CD4-positive, alpha-beta T cell (primary cell): ENCODE measurements at places on chromosomes 4 and X. TPM values are rescaled to one million over a fixed set of nuclear protein-coding genes. Genes with fewer than 3 reads are reported as not detected.

GRCh38 chrX:20352504-20352903 is 85.8 kb upstream of the RPS6KA3 start:
- H3K4me1 ChIP-seq, result peaks cover 4% of the 10 kb centered on the region
- H3K27me3 ChIP-seq, result no peaks in the 10 kb centered on the region
- no peak overlapping the region for H3K4me3 ChIP-seq
- no peaks in the 10 kb centered on the region for H3K36me3 ChIP-seq
- H3K27ac ChIP-seq, result no peak overlapping the region
- no peak for DNase-seq

DNA sequence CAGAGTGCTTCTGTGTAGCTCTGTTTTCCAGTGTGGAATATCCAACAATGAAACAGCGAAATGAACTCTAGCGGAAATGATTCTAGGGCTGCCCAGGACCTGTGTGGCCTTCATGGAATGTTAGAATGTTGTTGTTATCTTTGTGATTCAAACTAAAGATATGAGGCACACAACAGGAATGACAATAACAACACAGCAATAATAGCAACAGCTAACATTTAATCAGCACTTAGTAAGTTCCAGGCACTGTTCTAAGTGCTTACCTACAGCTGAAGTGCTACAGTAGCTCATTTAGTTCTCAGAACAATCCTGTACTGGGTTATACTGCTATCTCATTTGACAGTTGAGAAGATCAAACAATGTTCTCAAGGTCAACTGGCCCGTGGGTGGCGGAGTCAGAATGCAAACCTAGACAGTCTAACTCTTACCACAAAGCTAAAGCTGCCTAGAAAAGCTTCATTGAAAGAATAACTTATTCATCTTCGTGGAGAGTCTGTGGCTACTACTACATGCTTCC is 63.7 kb downstream of the MAML3 start:
- DNase-seq, result no peak
- H3K36me3 ChIP-seq, result no peaks in the 10 kb centered on the region
- no peak overlapping the region for H3K27ac ChIP-seq
- H3K4me1 ChIP-seq, result peaks cover 28% of the 10 kb centered on the region
- no peaks in the 10 kb centered on the region for H3K27me3 ChIP-seq
- no peak overlapping the region for H3K4me3 ChIP-seq

GRCh38 chr4:76989391-76990061 is 40.0 kb downstream of the SEPTIN11 start:
- H3K36me3 ChIP-seq, result no peaks in the 10 kb centered on the region
- H3K27me3 ChIP-seq, result no peaks in the 10 kb centered on the region
- peak overlapping the region; percentile 40 for H3K4me3 ChIP-seq
- peaks cover 61% of the 10 kb centered on the region for H3K4me1 ChIP-seq

- no peaks in the 10 kb centered on the region for H3K36me3 ChIP-seq
- no peak for DNase-seq
- peaks cover 4% of the 10 kb centered on the region for H3K4me1 ChIP-seq
- peaks cover 16% of the 10 kb centered on the region for H3K27me3 ChIP-seq
- H3K4me3 ChIP-seq, result no peak overlapping the region
- H3K27ac ChIP-seq, result no peak overlapping the region
Measured at GRCh38 chr4:185640811-185641675, 105.7 kb upstream of the PDLIM3 start.

- no peaks in the 10 kb centered on the region for H3K27me3 ChIP-seq
- H3K27ac ChIP-seq, result no peak overlapping the region
- H3K4me3 ChIP-seq, result no peak overlapping the region
- H3K36me3 ChIP-seq, result no peaks in the 10 kb centered on the region
Measured at GRCh38 chr4:79141530-79141929, 184.3 kb downstream of the NAA11 start.

- no peak for DNase-seq
- no peaks in the 10 kb centered on the region for H3K27me3 ChIP-seq
- H3K4me3 ChIP-seq, result no peak overlapping the region
- H3K4me1 ChIP-seq, result peaks cover 11% of the 10 kb centered on the region
- H3K27ac ChIP-seq, result no peak overlapping the region
Measured at GRCh38 chrX:78140206-78140605, 756 bp upstream of the TAF9B start.

GRCh38 chrX:12013211-12013618 is 125.1 kb upstream of the FRMPD4 start:
- no peaks in the 10 kb centered on the region for H3K27me3 ChIP-seq
- no peak overlapping the region for H3K27ac ChIP-seq
- no peak for DNase-seq
- H3K36me3 ChIP-seq, result no peaks in the 10 kb centered on the region
- H3K4me3 ChIP-seq, result no peak overlapping the region

DNA sequence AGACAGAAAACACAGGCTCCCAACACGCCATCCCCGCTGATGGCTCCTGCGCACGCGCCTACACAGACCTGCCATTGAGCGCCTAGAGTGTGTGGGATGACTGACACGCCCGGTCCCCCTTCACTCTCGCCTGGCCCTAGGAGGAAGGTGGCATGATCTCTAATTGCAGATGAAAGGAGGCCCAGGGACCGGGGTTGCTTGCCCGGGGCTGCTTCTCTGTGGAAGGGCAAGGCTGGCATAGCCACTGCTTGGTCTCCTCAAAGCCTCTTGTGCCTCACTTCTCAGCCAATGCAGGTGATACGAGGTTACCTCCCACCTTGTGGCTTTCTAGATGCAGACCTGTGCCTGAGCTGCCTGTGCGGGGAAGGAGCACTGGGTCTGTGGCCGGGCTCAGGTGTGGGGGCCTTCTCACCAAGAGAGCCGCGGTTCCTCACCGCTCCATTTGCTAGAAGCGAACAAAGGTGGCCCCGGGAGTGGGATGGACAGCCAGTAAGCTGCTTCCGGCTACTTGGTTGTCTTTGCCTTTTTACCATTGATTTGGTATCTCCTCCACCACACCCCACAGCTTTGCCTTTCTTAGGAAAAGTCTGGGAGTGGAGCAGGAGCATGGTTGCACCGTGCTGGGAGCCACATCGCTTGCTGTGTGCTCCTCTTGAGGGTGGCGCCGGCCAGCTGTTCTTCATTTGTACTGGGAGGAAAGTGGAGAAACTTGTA is 47.0 kb downstream of the TBC1D14 start:
- H3K4me3 ChIP-seq, result no peak overlapping the region
- H3K27me3 ChIP-seq, result no peaks in the 10 kb centered on the region
- peaks cover 58% of the 10 kb centered on the region for H3K4me1 ChIP-seq
- H3K27ac ChIP-seq, result no peak overlapping the region
- H3K36me3 ChIP-seq, result peaks cover 6% of the 10 kb centered on the region
- DNase-seq, result no peak

- no peak for DNase-seq
- H3K27me3 ChIP-seq, result no peaks in the 10 kb centered on the region
- H3K36me3 ChIP-seq, result no peaks in the 10 kb centered on the region
- H3K4me3 ChIP-seq, result no peak overlapping the region
- no peak overlapping the region for H3K27ac ChIP-seq
Measured at GRCh38 chr4:32032136-32032672, 1312.0 kb downstream of the PCDH7 start.

DNA sequence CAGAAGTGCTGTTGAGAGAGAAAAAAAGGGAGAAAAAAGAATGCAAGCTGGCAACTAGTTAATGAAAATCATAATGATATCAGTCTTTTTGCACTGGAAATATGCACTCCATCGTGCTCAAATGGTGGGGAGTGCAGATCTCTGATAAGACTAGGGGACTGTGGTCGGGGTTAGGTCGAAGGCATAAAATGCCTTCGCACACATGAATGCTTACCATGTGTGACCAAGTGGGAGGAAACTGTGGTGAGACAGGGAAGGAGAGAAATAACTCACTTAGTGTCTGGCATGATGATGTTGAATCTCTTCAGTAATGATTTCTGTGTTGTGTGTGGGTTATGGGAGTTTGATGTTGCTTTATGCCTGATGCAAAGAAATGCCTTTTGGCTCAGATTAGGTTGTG is 358.9 kb downstream of the FBXO8 start:
- no peak overlapping the region for H3K4me3 ChIP-seq
- H3K4me1 ChIP-seq, result no peaks in the 10 kb centered on the region

GRCh38 chr4:89489338-89489771 is 181.8 kb upstream of the GPRIN3 start:
- H3K4me1 ChIP-seq, result no peaks in the 10 kb centered on the region
- no peaks in the 10 kb centered on the region for H3K27me3 ChIP-seq
- H3K27ac ChIP-seq, result no peak overlapping the region
- no peak for DNase-seq
- H3K36me3 ChIP-seq, result no peaks in the 10 kb centered on the region

DNA sequence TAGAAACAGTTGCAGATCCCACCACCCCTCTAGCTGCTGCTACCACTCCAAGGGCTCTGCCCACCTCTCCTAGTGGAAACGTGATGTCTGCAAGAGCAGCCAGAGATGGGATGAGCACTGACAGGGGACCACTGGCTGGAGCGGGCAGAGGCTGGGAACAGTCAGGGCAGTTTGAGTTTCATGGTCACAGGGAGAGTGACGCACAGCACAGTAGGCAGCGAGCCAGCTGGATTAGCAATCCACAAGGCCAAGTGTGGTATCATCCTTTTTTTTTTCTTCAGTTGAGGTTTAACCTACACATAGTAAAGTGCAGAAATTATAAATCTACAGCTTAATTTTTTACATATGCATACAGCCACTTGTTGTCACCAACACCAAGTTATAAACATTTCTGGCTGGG is 6.4 kb upstream of the SCML2 start:
- no peak for DNase-seq
- H3K4me3 ChIP-seq, result no peak overlapping the region
- H3K4me1 ChIP-seq, result no peaks in the 10 kb centered on the region

GRCh38 chrX:140715787-140716186 is 6.2 kb downstream of the LINC00632 start:
- no peaks in the 10 kb centered on the region for H3K36me3 ChIP-seq
- DNase-seq, result no peak
- H3K4me3 ChIP-seq, result no peak overlapping the region
- no peaks in the 10 kb centered on the region for H3K27me3 ChIP-seq
- no peak overlapping the region for H3K27ac ChIP-seq

DNA sequence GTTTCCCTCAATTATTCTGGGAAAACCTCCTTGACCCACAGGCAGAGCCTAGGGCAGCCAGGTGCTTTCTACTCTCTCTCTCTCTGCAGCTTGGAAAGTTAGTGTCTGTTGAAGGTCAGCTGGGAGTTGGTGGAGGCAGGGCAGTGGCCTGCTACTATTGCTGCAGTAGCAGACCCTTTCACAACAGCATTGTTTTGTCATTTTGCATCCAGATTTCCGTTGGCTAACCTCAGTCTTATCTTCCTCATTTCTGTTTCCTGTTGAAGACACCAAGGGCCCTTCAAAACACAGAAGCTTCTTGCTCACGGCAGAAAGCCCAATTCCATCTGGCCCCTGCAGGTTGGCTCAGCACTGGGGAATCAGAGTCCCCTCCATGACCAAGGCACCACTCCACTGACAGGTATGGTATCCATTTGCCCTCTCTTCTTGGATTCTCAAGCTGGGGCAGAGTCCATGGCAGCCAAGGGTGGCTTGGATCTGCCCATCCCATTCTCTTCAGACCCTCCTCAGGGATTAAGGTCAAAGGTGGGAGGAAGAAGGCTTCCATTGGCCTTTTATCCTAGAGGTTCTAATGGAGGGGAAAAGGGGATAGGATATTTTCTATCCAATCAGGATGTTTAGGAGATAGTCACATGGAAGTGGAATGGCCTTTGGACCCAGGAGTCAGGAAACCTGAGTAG is 24.6 kb downstream of the VSIG4 start:
- H3K27ac ChIP-seq, result peak overlapping the region; percentile 55
- H3K4me3 ChIP-seq, result peak overlapping the region; percentile 38
- no peaks in the 10 kb centered on the region for H3K27me3 ChIP-seq
- no peaks in the 10 kb centered on the region for H3K36me3 ChIP-seq
- peaks cover 66% of the 10 kb centered on the region for H3K4me1 ChIP-seq
- DNase-seq, result peak; percentile 44

- H3K36me3 ChIP-seq, result no peaks in the 10 kb centered on the region
- no peaks in the 10 kb centered on the region for H3K27me3 ChIP-seq
- H3K27ac ChIP-seq, result no peak overlapping the region
- H3K4me1 ChIP-seq, result peaks cover 10% of the 10 kb centered on the region
- H3K4me3 ChIP-seq, result no peak overlapping the region
Measured at GRCh38 chr4:98522636-98523395, 135.6 kb downstream of the TSPAN5 start.

DNA sequence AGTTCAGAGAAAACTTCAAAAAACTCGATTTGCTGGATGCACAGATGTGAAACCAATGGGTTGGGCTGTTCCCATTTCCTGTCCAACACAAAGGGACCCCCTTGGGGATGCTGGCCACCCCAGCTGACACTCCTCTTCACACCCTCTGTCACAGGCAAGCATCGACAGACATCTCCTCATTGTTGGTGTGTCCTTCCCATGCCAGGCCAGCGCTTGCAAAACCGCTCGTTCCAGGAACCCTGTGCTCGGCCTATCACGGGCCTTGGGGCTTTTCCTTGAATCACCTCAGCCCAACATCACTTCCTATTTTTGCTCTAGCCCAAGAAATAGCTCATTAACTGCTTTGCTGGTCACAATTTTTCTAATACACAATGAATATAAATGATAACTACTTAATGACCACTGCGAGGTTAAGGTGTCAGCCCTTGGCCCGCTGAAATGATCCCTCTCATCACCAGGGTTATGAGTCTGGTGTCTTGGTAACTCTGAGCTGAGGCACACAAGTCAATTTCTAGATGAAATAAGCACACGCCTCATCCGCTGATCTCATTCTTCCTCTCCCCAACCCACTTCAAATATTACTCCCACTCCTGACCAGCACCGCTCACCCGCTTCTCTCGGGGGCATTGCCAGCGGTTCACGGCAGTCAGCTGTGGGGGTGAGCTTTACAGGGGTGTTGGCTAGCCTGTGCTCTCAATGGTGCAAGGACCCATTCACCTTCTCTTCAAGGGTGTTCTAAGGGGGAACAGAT is 32.3 kb downstream of the BCOR start:
- no peak overlapping the region for H3K4me3 ChIP-seq
- no peaks in the 10 kb centered on the region for H3K27me3 ChIP-seq
- DNase-seq, result no peak

- H3K27me3 ChIP-seq, result no peaks in the 10 kb centered on the region
- H3K4me3 ChIP-seq, result no peak overlapping the region
- no peak overlapping the region for H3K27ac ChIP-seq
- no peaks in the 10 kb centered on the region for H3K4me1 ChIP-seq
- no peaks in the 10 kb centered on the region for H3K36me3 ChIP-seq
- DNase-seq, result no peak
Measured at GRCh38 chr4:70190579-70190978, 4.9 kb upstream of the ODAM start.

GRCh38 chr4:76753814-76754213 is 144.1 kb downstream of the SOWAHB start:
- H3K27me3 ChIP-seq, result peaks cover 7% of the 10 kb centered on the region
- H3K27ac ChIP-seq, result no peak overlapping the region
- H3K36me3 ChIP-seq, result no peaks in the 10 kb centered on the region
- DNase-seq, result no peak

- H3K36me3 ChIP-seq, result no peaks in the 10 kb centered on the region
- H3K4me3 ChIP-seq, result no peak overlapping the region
- peaks cover 9% of the 10 kb centered on the region for H3K27me3 ChIP-seq
Measured at GRCh38 chr4:119666653-119667091, 38.1 kb upstream of the PDE5A start.

The CACNA1F gene
- total RNA-seq, result 1.1 TPM

The SPATA4 gene
- not detected for total RNA-seq

The DCAF16 gene
- total RNA-seq, result 88.5 TPM

The SYN1 gene
- 0.27 TPM for total RNA-seq

The HS3ST1 gene
- not detected for total RNA-seq

The MXRA5 gene
- total RNA-seq, result not detected
